SW 1271 (cell line): ENCODE measurements at places on chromosomes 1 and 21.

GRCh38 chr1:34075576-34075975, 89.5 kb downstream of the CSMD2 start:
- DNase-seq: no peak

GRCh38 chr1:17360272-17360956, 11.6 kb upstream of the PADI6 start:
- DNase-seq: no peak

DNA sequence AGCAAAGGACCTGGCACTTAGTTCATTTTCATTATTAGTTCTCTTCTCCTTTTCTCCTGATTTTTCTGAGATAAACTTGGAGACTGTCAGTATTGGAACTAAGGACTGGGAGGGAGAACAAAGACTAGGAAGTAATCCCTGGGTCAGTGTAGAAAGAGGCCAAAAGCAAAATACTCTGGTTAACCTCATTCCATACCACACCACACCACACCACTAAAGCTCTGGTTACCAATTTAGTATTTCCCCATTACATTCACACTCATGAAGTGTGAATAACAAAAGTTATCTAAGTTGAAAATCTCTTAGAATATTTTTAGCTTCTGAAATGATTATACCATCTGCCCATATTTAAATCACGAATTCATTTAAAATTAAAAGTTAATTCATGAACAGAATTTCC, 68.9 kb upstream of the DMRTA2 start:
- DNase-seq: no peak

DNA sequence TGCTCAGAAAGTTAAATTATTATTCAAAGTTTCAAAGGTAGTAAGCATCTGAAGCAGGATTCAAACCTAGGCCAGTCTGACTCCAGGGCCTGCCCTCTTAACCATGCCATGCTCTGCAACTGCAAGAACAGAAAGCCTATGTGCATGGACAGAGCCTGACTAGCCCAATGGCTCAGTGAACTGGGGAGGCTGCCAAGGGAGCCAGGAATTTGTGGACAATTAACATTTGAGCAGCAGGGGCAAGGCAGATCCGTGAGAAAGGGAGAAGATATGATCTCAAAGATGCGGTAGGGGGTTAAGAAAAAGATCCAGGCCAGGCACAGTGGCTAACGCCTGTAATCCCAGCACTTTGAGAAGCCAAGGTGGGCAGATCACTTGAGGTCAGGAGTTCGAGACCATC, 6.5 kb upstream of the ATP1A4 start:
- DNase-seq: no peak

GRCh38 chr1:35568975-35569395, 4.1 kb upstream of the TFAP2E start:
- DNase-seq: peak; percentile 64

- peak; percentile 39 for DNase-seq
Measured at GRCh38 chr1:9700340-9700739, 48.8 kb downstream of the PIK3CD start.

DNA sequence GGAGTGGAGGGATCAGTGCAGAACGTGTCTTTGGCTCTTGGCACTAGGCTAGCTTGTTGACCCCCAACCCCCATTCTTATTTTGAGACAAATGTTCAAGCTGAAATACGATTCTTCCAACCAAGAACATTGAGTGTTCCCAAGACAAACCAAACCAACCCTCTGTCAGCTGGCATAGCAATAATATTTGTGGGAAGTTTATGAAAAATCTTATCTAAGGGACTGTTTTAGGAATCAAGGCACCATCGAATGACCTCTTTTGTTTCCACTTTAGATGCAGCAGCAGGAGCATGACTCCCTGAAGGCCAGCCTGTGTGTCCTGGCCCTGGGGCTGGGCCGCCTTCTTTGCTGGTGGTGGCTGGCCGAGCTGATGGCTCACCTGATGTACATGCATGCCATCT, 89.2 kb downstream of the HHAT start:
- DNase-seq: no peak
